Right lobe of liver (tissue), 6 donors: ENCODE measurements at places on chromosomes 3 and 15. TPM values are rescaled to one million over a fixed set of nuclear protein-coding genes. Genes with fewer than 3 reads are reported as not detected.

The CCR2 gene
- total RNA-seq, result 1.1 TPM

The GPR27 gene
- total RNA-seq, result 0.12 TPM

The BNC1 gene
- total RNA-seq, result not detected

The PLOD2 gene
- 78.2 TPM for total RNA-seq

The ATP13A5 gene
- total RNA-seq, result not detected

The PIF1 gene
- 0.35 TPM for total RNA-seq

The FBXW12 gene
- not detected for total RNA-seq

The CCR9 gene
- total RNA-seq, result 0.07 TPM

The RFX7 gene
- total RNA-seq, result 6.1 TPM

The ZPLD1 gene
- not detected for total RNA-seq

The MEX3B gene
- 0.39 TPM for total RNA-seq

The ITGA11 gene
- total RNA-seq, result 0.51 TPM

The C3orf20 gene
- not detected for total RNA-seq
